ENCODE measurements at places on chromosomes 2 and 18. TPM values are rescaled to one million over a fixed set of nuclear protein-coding genes. Genes with fewer than 3 reads are reported as not detected.

DNA sequence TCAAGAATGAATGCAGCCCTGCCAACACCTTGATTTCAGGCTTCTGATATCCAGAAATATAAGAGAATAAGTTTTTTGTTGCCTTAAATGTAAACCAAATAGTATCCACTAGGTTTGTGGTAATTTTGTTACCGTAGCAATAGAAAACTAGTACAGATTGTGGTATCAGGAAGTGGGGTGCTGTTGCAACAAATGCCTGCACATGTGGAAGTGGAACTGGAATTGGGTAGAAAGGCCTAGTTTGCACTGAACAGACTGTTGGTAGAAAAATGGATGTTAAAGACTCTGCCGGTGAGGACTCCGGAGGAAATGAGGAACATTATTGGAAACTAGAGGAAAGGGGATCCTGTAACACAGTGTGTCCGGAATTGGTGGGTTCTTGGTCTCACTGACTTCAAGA is 145.8 kb upstream of the MGAT5 start:
- H3K4me1 ChIP-seq: peaks cover 6% of the 10 kb centered on the region
- H3K4me3 ChIP-seq: no peak overlapping the region
- no peak overlapping the region for H3K27ac ChIP-seq
- DNase-seq: no peak
- H3K36me3 ChIP-seq: peaks cover 11% of the 10 kb centered on the region

GRCh38 chr2:29611850-29612249 is 309.5 kb downstream of the ALK start:
- no peak overlapping the region for H3K4me3 ChIP-seq
- H3K27ac ChIP-seq: no peak overlapping the region
- no peak for DNase-seq
- no peaks in the 10 kb centered on the region for H3K27me3 ChIP-seq

HOXD13 gene
- total RNA-seq: not detected

DNA sequence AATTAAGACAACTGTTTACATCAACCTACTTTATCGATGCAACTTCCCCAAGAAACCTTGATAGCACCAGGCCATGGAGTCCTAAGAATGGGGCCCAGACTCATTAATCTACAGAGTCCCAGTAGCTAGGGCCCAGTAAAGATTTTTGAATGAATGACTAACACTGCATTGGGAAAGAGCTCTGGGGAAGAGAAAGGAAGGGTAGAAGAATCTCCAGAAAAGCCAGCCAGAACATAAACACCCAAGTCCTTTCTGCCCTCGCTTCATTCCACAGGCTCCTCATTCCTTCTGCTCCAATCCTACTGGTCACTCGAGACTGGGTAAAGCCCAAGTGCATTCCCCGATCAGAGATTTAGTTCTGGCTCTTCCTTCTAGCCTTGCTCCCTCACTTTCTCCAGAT is 44.3 kb downstream of the CYRIA start:
- H3K27ac ChIP-seq: no peak overlapping the region
- peaks cover 30% of the 10 kb centered on the region for H3K4me1 ChIP-seq
- no peak for DNase-seq

DNA sequence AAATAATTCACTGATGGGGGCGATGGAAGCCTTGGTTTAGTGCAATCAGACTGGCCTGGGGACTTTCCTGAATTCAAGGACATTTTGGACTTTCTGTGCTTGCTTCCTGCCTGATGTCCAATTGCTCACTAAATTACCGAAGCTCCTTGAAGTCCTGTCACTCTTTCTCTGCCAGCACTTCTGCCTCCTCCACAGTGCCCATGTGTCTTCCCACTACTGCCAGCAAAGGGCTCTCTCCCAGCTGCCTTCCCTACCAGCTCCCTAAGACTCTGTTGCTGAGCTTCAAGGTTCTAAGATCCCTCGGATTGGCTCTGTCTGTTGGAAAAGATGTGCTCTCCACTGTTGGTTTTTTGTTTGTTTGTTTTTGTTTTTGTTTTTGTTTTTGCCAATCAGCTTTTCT is 158.1 kb downstream of the MTCL1 start:
- H3K27me3 ChIP-seq: no peaks in the 10 kb centered on the region
- H3K4me1 ChIP-seq: 0 out of 2 replicates have a peak, but pooled peaks cover 2% of the 10 kb centered on the region
- H3K4me3 ChIP-seq: no peak overlapping the region
- no peak for DNase-seq

GRCh38 chr2:66082581-66082980 is 352.3 kb upstream of the MEIS1 start:
- H3K4me1 ChIP-seq: peaks cover 21% of the 10 kb centered on the region
- H3K27me3 ChIP-seq: no peaks in the 10 kb centered on the region
- H3K4me3 ChIP-seq: no peak overlapping the region
- H3K36me3 ChIP-seq: peaks cover 2% of the 10 kb centered on the region
- no peak overlapping the region for H3K27ac ChIP-seq

Measured in WTC11 (cell line).